Natural killer cell (primary cell): ENCODE measurements at places on chromosomes 7 and 10. TPM values are rescaled to one million over a fixed set of nuclear protein-coding genes. Genes with fewer than 3 reads are reported as not detected.

- no peaks in the 10 kb centered on the region for H3K27me3 ChIP-seq
- no peak overlapping the region for H3K4me3 ChIP-seq
- no peak overlapping the region for H3K27ac ChIP-seq
- no peak for DNase-seq
- H3K4me1 ChIP-seq = no peaks in the 10 kb centered on the region
Measured at GRCh38 chr10:89548673-89549072, 13.3 kb upstream of the SLC16A12 start.

DNA sequence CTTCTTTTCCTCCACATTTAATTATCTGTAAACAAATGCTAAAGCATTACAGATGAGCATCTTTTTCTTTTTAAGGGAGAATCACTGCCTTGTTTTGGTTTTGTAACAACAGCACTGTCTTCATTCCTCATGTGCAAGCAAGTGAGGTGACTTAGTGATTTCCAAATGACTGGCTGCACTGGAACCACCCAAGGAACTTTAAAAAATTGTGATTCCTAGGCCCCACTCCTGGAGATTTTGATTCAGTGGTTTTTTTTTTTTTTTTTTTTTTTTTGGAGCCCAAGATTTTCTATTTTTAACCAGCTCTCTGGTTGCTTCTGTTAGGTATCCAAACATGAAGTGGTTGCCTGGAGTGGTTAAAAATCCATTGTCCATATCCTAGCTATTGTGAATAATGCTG lies 176.2 kb downstream of the LRMDA start:
- no peak overlapping the region for H3K4me3 ChIP-seq
- no peaks in the 10 kb centered on the region for H3K36me3 ChIP-seq
- H3K27me3 ChIP-seq = no peaks in the 10 kb centered on the region
- H3K4me1 ChIP-seq = no peaks in the 10 kb centered on the region

DNA sequence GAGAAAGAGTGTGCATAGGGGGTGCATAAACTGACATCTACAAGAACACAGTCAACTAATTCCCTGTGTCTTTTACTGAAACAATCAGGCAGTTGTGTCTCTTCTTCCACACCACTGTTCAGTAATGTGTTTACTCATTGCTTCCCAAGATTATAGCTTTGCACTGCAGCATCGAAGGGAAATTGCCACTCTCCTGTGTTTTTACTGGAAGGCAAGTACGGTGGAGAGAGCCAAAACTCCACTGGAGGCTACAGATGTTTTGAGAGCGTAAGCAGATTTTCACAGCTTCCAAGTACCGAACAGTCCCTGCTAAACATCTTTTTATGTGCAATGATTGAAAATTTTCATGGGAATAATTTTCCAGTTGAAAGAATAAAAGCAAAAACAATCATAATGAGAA lies 510.5 kb upstream of the AKR1E2 start:
- no peaks in the 10 kb centered on the region for H3K4me1 ChIP-seq
- H3K36me3 ChIP-seq = no peaks in the 10 kb centered on the region
- H3K27me3 ChIP-seq = no peaks in the 10 kb centered on the region
- H3K4me3 ChIP-seq = no peak overlapping the region

DNA sequence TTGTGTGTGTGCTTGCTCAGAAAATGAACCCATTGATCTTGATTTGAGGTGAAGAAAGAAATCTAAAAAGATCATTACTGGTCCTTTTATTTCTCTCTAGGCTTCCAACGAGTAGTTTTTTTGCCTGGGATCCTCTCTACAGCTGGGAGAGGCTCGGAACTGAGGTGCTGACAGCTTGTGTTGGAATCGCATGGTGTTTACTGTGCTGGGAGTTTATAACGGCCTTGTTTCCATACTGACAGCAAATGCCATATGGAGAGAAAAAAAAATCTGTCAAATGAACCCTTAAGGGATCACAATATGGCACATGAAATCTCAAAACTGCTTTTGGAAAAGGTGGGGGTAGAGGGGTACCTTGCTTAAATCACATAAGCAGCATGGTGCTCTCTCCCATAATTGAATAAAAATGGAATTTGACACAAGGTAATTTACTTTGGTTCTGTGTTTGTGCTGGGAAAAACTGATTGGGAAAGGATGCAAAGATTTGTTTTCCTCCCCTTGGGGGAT lies 165.0 kb downstream of the RGS10 start:
- H3K27ac ChIP-seq = no peak overlapping the region
- H3K27me3 ChIP-seq = no peaks in the 10 kb centered on the region
- H3K4me1 ChIP-seq = peaks cover 4% of the 10 kb centered on the region
- no peak overlapping the region for H3K4me3 ChIP-seq
- H3K36me3 ChIP-seq = peaks cover 2% of the 10 kb centered on the region

GRCh38 chr7:139777133-139777891 lies 486 bp downstream of the HIPK2 start:
- peak overlapping the region; percentile 69 for H3K4me3 ChIP-seq
- peak; percentile 72 for DNase-seq
- peak overlapping the region; percentile 75 for H3K27ac ChIP-seq
- H3K36me3 ChIP-seq = no peaks in the 10 kb centered on the region
- H3K27me3 ChIP-seq = peaks cover 4% of the 10 kb centered on the region

The HOXA4 gene
- 0.63 TPM for total RNA-seq

- DNase-seq = no peak
- no peaks in the 10 kb centered on the region for H3K27me3 ChIP-seq
- no peak overlapping the region for H3K4me3 ChIP-seq
- peaks cover 93% of the 10 kb centered on the region for H3K4me1 ChIP-seq
- peak overlapping the region; percentile 94 for H3K27ac ChIP-seq
Measured at GRCh38 chr10:104332243-104333031, 5.8 kb downstream of the ITPRIP start.

The NOBOX gene
- not detected for total RNA-seq

DNA sequence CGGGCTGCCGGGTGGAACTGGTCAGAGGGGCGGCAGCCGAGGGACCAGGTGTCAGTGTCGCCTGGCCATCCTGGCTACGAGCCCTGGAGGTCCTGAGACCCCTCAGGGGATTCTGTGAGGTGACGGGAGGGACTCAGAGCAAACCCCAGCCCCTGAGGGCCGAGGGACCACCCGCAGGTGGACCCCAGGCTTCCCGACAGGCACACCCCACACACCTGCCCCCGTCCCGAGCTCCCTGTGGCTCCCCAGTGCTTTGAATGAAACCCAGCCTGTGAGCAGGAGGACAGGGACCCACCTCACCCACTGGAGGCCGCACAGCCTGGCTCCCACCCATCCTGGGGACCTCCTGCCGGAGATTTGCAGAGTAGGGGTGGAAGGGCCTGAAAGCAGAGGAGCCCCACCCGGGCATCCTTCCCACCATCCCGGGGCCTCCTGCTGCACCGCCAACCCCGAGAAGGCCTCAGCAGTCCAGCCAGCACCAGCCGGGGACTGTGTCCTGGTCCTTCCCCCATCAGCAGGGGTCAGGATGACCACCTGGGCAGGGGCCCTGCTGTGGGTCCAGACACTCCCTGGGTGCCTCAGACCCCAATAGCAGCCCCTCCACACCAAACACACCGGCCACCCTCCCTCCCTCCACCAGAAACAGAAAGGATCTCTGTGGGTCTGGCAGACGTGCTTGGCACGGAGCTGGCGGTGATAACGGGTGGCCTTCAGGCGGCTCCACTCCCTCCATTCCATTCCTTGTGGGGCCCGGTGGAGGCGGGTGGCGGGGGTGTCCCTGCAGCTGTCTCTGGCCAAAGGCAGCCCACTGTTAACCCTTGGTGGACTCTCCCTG lies 13.9 kb downstream of the VENTX start:
- H3K36me3 ChIP-seq = no peaks in the 10 kb centered on the region
- H3K27me3 ChIP-seq = no peaks in the 10 kb centered on the region
- no peak overlapping the region for H3K4me3 ChIP-seq
- DNase-seq = no peak
- no peaks in the 10 kb centered on the region for H3K4me1 ChIP-seq

The CC2D2B gene
- total RNA-seq = 0.68 TPM

DNA sequence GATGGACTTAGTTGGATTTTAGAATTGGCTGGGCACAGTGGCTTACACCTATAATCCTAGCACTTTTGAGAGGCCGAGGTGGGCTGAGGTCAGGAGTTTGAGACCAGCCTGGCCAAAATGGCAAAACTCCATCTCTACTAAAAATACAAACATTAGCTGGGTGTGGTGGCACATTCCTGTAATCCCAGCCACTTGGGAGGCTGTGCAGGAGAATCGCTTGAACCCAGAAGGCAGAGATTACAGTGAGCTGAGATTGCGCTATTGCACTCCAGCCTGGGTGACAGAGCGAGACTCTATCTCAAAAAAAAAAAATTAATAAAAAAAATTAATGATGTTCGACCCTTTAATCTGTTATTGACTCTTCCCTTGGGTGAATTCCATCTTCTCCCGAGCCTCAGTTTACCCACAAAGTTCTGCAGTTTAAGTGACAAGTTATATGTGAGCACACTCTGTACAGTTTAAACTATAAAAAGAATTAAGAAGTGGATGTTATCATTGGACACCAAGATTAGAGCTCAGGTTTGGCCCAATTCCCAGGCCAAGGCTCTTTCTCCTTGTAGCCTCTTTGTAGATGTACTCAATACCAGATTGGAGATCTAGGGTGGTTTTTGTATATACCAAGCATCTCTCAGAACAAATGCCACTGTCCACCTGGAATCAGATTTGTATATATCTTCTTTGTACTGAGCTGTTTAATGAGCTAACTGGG lies 15.0 kb downstream of the KAT6B start:
- no peaks in the 10 kb centered on the region for H3K27me3 ChIP-seq
- no peak overlapping the region for H3K4me3 ChIP-seq
- peaks cover 7% of the 10 kb centered on the region for H3K36me3 ChIP-seq
- no peak overlapping the region for H3K27ac ChIP-seq

- no peaks in the 10 kb centered on the region for H3K27me3 ChIP-seq
- no peaks in the 10 kb centered on the region for H3K4me1 ChIP-seq
- H3K27ac ChIP-seq = no peak overlapping the region
- H3K36me3 ChIP-seq = no peaks in the 10 kb centered on the region
Measured at GRCh38 chr7:45252857-45253256, 95.3 kb downstream of the RAMP3 start.

DNA sequence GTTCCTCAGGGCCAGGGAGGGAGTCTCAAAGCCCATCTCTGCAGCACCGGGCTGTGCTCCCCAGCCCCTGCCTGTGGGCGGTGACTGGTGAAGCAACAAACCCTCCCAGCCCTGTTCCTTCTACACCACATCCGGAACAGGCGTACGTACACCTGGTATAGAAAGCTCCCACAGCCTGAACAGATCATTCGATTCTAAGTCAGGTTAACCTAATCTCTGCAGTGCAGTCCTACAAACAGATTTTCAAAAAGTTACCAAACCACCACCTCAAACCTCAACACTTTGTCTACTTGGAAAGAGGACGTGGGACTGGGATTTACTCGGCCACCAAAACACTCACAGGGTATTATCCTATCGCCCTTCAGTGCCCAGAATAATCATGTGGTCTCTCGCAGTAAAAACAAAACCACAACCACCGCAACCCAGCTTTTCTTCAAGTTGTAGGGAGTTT lies 238.4 kb downstream of the DIP2C start:
- no peaks in the 10 kb centered on the region for H3K36me3 ChIP-seq
- DNase-seq = no peak
- peaks cover 13% of the 10 kb centered on the region for H3K4me1 ChIP-seq

DNA sequence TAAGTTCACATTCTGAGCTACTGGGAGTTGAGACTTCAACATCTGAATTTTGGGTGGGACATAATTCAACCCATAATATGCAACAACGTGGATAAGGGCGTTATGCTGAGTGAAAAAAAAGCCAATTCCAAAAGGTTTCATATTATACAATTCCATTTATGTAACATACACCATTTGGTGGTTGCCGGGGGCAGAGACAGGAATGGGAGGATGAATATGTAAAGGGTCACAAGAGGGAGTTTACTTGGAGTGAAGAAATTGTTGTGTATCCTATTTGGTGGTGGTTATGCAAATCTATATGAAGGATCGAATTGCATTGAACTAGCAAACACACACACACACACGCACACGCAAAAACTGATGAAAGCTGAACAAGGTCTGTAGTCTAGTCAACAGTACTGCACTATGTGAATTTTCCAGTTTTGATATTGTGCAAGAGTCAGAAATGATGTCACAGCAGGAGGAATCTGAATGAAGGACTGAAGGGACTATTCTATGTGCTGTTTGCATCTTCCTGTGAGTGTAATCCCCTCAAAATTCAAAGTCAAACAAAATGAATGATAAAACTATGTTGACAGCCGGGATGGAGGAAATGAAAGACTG lies 249.2 kb upstream of the HABP2 start:
- H3K27me3 ChIP-seq = no peaks in the 10 kb centered on the region
- no peak overlapping the region for H3K27ac ChIP-seq
- no peak for DNase-seq
- H3K4me1 ChIP-seq = no peaks in the 10 kb centered on the region

The TMEM273 gene
- 29.4 TPM for total RNA-seq

DNA sequence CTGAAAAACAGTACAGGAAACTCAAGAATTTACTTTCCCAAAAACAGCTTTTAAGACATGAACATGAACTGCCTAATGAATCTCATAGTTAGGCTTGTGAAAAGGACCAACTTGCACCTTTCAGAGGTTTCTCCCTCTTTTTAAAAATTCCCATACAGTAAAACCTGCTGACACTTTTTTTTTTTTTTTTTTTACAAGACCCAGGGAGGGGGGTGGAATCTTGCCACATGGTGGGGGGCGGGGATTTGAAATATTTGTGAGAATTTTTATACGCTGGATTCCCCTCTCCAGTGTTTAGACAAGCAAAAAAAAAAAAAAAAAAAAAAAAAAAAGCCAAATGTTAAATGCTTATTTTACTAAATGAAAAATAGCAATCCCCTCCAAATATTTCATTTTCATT lies 57.4 kb downstream of the HIBADH start:
- H3K27me3 ChIP-seq = no peaks in the 10 kb centered on the region
- no peaks in the 10 kb centered on the region for H3K36me3 ChIP-seq
- no peak overlapping the region for H3K27ac ChIP-seq
- no peak for DNase-seq
- H3K4me1 ChIP-seq = no peaks in the 10 kb centered on the region

The AKR1C8 gene
- 4.1 TPM for total RNA-seq

- no peak overlapping the region for H3K4me3 ChIP-seq
- no peaks in the 10 kb centered on the region for H3K27me3 ChIP-seq
Measured at GRCh38 chr10:44576702-44577191, 191.8 kb upstream of the CXCL12 start.

The CHAT gene
- total RNA-seq = not detected

The WNT8B gene
- total RNA-seq = not detected

- DNase-seq = no peak
- no peak overlapping the region for H3K4me3 ChIP-seq
- H3K4me1 ChIP-seq = no peaks in the 10 kb centered on the region
- no peaks in the 10 kb centered on the region for H3K27me3 ChIP-seq
Measured at GRCh38 chr10:80397014-80397413, 11.3 kb upstream of the PRXL2A start.

- no peaks in the 10 kb centered on the region for H3K4me1 ChIP-seq
- no peak overlapping the region for H3K4me3 ChIP-seq
- no peaks in the 10 kb centered on the region for H3K36me3 ChIP-seq
Measured at GRCh38 chr10:86688398-86688921, 20.1 kb downstream of the LDB3 start.

The C10orf95 gene
- total RNA-seq = 0.41 TPM

GRCh38 chr10:43292755-43293676 lies 26.2 kb upstream of the RASGEF1A start:
- H3K27me3 ChIP-seq = no peaks in the 10 kb centered on the region
- H3K4me1 ChIP-seq = peaks cover 33% of the 10 kb centered on the region
- H3K27ac ChIP-seq = peak overlapping the region; percentile 51
- H3K36me3 ChIP-seq = no peaks in the 10 kb centered on the region

The GPR37 gene
- total RNA-seq = not detected

The SCIN gene
- total RNA-seq = not detected

The NFKB2 gene
- total RNA-seq = 201 TPM

The SDHAF3 gene
- 10.4 TPM for total RNA-seq

- H3K4me1 ChIP-seq = peaks cover 3% of the 10 kb centered on the region
- no peak for DNase-seq
- H3K4me3 ChIP-seq = no peak overlapping the region
- no peaks in the 10 kb centered on the region for H3K36me3 ChIP-seq
- H3K27ac ChIP-seq = no peak overlapping the region
Measured at GRCh38 chr10:95309958-95310357, 19.2 kb upstream of the PDLIM1 start.

The ADRB1 gene
- 2.1 TPM for total RNA-seq
